ENCODE measurements at places on chromosomes 1 and 21.
A peak's percentile ranks its signal among the peaks of the same experiment; 100 is the strongest.

GRCh38 chr1:192756847-192757246, 52.0 kb upstream of the RGS2 start:
- DNase-seq: no peak

- DNase-seq: peak; percentile 15
These were observed 560 bp downstream of the PLEKHM2 start for GRCh38 chr1:15684468-15685291.

DNA sequence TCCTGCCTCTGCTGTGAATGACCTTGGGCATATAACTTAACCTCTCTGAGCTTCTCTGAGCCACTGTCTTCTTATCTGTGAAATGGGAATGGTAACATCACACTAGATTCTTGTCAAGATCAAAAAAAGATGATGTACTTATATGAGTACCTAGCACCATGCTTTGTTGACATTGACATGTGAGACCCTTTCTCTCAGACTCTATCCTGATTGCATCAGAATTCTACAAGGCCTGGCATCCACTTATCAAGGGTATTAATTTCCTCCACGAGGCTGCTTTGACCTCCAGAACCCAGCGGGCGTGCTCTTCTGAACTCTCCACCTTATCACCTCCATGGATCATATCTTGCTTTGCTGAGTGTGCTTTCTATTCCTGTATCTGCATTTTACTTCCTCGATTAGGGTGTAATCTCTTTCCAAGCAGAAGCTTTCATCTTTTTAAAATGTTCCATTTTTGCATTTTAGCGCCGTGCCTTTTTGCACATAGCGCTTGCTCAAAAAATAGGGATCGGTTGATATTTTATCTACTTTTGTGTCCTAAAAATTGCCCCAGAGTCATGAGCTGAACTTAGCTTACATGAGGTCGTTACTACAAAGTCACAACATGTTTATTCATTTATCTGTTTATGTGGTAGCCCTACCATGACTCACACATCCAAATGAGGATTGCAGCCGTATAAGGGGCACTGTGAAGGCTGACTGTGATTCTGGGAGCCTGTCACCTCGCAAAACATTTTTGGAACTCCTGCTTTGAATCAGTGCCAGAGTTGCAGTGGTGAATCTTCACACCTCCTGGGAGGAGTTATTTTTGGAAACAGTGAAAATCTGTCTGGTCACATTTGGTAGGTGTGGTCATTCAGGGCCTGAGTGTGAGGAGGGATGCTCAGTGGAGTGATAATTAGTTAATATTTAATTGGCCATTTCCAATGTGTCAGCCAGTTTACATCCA, 63.2 kb downstream of the IER5 start:
- DNase-seq: no peak

GRCh38 chr1:67390041-67390887, 39.9 kb downstream of the SERBP1 start:
- DNase-seq: no peak

GRCh38 chr1:154993572-154994268, at the start of gene LENEP:
Gene LENEP, plus strand, starts transcription at chr1:154993586. Its CDS starts 22 bp downstream, at chr1:154993608.
- no peak for DNase-seq

DNA sequence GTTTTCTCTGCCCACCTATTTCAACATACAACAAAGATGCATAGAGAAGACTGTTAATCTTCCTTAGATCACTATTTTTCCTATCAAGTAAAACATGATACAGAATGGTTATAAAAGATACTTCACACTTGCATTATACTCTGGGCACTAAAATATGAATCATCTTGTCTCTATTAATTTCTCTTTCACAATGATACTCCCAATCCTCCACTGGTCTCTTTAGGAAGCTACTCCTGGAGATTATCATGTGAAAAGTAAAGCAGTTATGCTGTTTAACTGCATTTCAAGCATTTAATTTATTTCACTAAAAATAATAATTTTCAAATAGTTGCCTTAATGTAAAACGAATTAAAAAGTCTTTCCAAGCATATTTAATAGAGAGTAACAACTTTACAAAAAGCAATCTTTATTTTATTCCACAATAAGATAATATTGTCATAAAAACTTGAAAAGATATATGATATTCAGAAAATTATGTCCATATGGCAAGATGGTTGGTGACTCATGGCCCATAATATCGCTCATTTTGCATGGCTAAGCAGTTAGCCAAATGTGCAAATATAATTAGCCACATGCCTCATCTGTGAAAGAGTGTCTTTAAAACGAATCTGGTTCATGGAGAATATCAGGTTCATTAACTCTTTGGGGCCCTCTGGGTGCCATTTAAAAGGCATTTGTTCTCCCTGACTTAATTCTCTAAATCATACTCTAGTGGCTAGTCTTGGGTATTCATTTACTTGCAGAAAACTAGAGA, 1569.0 kb upstream of the B3GALT2 start:
- DNase-seq: no peak

DNA sequence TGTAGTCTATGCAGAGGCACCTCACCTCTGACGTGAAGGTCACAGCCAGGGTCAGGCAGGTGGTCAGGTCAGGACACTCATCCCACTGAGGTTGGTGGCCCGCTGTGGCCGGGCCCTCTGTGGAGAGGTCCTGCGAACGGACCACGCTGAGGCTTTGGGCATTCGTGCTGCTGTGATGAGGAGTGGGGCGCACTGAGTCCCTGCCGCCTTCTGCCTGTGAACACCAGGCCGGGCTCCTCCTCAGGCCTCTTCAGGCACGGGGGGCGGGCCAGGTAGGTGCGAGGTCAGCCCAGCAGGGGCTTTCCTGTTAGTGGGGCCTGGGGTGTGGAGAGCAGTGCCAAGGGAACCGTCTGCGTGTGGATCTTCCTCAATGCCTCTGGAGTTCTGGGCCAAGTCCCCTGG, 39.0 kb downstream of the COQ8A start:
- DNase-seq: no peak

GRCh38 chr1:231705806-231706760, 79.5 kb downstream of the DISC1 start:
- no peak for DNase-seq

- no peak for DNase-seq
These were observed 627 bp upstream of the DLGAP3 start for GRCh38 chr1:34929853-34930701.

DNA sequence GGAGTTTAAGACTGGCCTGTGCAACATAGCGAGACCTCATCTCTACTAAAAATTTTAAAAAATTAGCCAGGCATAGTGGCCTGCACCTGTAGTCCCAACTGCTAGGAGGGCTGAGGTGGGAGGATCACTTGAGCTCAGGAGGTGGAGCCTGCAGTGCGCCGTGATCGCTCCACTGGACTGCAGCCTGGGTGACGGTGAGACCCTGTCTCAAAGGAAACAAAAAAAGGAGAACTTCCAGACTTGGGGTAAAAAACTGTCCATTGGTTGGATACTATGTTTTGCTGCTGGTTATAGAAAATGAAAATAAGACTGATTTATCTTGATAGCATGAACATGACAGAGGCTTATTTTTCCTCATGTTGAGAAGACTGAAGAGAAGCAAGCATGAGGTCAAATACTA, 79.4 kb downstream of the WDR4 start:
- no peak for DNase-seq

DNA sequence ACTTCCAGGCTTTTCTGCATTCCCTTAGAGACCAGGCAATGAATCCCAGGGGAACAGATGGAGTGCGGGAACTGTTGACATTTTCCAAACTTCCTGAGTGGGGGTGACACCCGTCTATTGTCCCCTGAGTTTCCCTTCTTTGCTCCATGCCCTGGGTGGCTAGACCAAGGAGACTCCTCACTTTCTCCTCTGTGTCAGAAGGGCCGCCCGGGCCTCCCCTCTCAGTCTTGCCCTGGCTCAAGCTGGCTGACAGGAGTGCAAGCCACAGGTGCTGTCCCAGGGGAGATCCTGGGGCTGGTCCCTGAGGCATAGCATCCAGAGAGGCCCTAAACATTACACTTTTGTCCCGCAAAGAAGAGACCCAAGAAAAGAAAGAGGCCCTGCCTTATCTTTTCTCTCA, 62.8 kb downstream of the DDX20 start:
- no peak for DNase-seq

GRCh38 chr1:151961833-151962232, 31.8 kb downstream of the S100A10 start:
- no peak for DNase-seq

GRCh38 chr1:113605146-113605545, 154.1 kb downstream of the PHTF1 start:
- DNase-seq: no peak

GRCh38 chr1:30469426-30469825, 254.0 kb downstream of the MATN1 start:
- DNase-seq: no peak

DNA sequence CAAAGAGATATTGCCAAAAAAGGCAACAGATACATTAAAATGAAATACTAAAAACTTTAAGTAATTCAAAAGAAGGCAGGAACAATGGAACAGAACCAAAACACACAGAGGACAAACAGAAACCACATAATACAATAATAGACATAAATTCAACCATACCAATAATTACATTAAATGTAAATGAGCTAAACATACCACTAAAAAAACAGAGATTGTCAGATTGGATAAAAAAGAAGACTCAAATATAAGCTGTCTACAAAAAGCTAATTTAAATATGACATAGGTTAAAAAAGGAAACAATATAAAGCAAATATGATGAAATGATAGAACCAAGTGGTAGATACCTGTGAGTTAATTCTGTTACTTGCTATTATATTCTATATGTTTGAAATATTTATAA, 44.1 kb upstream of the ATP5PO start:
- DNase-seq: no peak

- no peak for DNase-seq
These were observed 15.2 kb upstream of the HMCN1 start for GRCh38 chr1:185719021-185719420.

DNA sequence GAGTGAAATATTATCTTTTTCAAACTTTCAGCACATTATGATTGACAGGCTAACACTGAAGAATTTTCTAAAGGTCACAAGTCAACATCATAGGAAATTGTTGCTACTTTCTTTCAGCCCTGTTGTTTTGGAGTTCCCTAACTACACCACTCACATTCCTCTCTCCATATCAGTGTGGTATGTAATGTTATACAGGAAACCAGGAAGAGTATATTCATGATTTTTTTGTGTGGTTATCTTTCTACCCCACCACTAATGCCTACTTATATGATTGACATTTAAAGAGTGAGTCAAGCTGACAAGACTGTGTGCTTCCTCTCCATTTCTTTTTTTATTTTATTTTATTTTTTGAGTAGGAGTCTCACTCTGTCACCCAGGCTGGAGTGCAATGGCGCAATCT, 47.8 kb upstream of the PRDM2 start:
- no peak for DNase-seq

DNA sequence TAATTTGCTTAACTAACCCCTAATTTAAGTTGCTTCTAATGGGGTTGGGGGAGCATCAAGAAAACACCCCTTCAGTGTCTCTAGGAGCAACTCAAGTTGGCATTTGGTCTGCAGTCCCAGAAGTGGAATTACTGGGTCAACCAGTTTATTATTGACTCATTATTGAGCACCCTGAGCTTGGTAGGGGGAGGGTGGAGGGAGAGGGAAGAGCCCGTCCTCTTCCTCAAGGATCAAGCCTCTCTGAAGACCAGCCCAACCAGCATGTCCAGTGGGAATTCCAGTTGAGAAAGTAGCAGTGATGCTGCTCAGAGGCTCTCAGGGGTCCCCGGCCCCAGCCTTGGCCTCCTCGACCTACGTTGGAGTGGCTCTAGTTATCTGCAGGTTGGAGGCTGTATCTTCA, 2.1 kb upstream of the PLA2G2F start:
- DNase-seq: no peak

- no peak for DNase-seq
These were observed 39.9 kb downstream of the STUM start for GRCh38 chr1:226588484-226588883.

DNA sequence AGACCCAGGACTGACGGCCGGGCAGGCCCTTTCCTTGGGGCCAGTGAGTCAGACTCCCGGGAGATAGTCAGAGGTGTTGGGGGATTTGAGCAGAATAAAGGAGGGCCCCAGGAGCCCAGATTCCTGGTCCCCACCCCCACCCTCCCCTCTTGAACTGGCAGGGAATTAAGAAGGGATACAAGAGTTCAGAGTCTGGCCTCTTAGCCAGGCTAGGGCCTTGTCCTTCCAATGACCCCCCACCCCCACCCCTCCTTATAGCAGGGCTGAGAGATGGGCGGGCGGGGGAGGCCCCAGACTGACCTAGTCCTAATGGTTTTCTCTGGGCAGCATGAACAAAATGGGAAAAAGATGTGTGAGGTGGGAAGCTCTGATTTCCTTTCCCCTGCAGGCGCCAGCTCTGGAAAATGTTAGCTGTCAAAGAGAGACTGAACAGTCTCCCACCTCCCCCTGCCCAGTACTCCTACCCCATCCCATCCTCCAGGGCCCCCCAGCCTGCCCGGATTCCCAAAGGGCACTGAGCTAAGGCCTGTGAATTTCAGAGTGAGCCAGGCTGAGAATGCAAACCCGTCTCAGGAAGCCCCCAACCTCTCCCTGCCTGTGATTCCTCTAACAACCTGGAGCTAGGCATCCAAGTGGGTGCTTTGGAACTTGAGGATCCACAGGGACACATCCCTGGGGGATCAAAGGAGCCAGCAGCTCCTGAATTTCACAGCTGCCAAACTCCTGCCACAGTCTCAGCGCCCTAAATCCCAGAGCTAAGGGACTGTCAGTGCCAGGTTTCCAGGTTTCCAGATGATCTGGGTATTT, 5.8 kb upstream of the CRABP2 start:
- no peak for DNase-seq

- no peak for DNase-seq
These were observed 61.9 kb upstream of the HSD17B7 start for GRCh38 chr1:162728573-162728972.

- no peak for DNase-seq
These were observed 34.5 kb downstream of the LHX4 start for GRCh38 chr1:180264595-180264994.

- DNase-seq: no peak
These were observed 10.5 kb downstream of the RO60 start for GRCh38 chr1:193069748-193070385.

GRCh38 chr1:167881069-167881468, 32.9 kb downstream of the ADCY10 start:
- DNase-seq: no peak

GRCh38 chr1:177786176-177786745, 183.6 kb downstream of the SEC16B start:
- DNase-seq: no peak

GRCh38 chr1:25243907-25244306, 3.3 kb downstream of the RSRP1 start:
- DNase-seq: no peak

- DNase-seq: no peak
These were observed 12.3 kb upstream of the AADACL4 start for GRCh38 chr1:12631571-12631970.
